ENCODE measurements at places on chromosomes 1 and 21. TPM values are rescaled to one million over a fixed set of nuclear protein-coding genes. Genes with fewer than 3 reads are reported as not detected.

ELOA gene
- total RNA-seq = 34.7 TPM

BTBD8 gene
- total RNA-seq = 5.3 TPM

B3GALT2 gene
- total RNA-seq = 0.46 TPM

LPAR3 gene
- 2.8 TPM for total RNA-seq

NBL1 gene
- 373 TPM for total RNA-seq

MTF2 gene
- 24.4 TPM for total RNA-seq

MCOLN2 gene
- 25.2 TPM for total RNA-seq

IFNLR1 gene
- total RNA-seq = 23.2 TPM

C1QC gene
- 32.3 TPM for total RNA-seq

RIMS3 gene
- total RNA-seq = 6.4 TPM

Data from left colon (tissue), 2 donors.